ENCODE measurements at places on chromosomes 12 and 14.

- no peak for DNase-seq
Measured at GRCh38 chr12:86331457-86331856, 75.3 kb upstream of the MGAT4C start.

DNA sequence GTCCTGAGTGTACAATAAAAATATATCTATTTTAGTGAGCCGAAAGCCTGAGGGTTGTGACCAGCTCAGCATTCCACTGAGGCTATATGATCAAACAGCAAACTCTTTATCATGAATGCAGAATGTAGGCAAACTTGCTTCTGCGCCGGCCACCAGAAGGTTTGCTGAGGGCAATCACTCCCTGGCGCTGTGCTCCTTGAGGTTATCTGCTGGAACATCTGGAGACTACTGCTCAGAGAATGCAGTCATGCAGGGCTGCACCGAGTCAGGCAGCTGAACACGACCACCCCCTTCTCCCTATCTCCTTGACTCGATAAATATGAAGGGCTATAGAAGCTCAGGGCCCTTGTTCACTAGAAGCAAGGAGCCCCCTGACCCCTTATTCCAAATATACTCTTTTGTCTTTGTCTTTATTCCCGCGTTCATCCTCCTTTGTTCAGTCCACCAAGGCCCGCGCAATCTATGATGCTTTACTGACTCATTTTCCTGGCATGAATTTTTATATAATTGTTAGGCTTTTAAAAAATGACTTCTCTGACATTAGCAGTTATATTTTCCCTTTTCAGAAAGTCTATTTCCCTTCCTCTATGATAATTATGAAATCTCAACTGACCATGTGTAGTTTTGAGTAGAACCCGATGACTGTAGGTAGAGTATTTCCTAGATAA, 1089.3 kb downstream of the SLC16A7 start:
- no peak for DNase-seq

DNA sequence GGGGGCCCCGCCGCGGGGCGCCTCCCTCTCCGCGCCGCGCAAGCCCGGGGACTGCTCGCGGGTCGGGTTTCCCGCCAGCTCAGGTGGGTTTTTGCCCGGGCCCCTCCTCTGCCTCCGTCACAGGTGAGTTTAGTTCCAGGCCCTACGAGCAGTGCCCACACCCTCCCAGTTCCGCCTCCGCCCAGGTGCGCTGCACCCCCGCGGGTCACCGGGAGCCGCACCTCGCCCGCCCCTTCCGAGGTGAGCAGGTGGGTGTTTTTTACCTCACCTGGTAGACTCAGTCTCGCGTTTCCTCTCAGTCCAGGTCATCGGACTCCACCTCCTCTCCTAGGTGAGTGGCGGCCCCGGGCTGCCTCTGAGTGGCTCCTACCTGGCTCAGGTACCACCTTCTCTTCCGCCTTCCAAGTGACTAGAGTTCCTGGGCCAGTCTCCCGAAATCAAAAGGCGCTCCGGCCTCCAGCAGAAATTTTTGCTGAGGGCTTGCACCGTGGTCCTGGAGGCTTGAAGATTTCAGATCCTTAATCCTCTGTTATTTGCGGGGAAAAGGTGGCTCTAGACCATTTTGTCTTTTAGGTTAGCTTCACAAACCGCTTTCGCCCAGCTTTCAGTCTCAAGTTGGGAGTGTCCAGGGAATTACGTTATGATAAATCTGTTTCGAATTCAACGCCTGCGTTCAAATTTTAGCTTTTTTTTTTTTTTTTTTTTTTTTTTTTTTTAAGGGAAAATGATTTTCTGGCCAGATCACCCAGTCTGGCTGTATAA, at the start of gene TMEM30B:
Gene TMEM30B, minus strand, starts transcription at position 153 of the 762 bp plus-strand sequence. CDS start 191 bp downstream, outside the sequence.
- no peak for DNase-seq

- DNase-seq = no peak
Measured at GRCh38 chr14:57833323-57833722, 32.6 kb downstream of the SLC35F4 start.

DNA sequence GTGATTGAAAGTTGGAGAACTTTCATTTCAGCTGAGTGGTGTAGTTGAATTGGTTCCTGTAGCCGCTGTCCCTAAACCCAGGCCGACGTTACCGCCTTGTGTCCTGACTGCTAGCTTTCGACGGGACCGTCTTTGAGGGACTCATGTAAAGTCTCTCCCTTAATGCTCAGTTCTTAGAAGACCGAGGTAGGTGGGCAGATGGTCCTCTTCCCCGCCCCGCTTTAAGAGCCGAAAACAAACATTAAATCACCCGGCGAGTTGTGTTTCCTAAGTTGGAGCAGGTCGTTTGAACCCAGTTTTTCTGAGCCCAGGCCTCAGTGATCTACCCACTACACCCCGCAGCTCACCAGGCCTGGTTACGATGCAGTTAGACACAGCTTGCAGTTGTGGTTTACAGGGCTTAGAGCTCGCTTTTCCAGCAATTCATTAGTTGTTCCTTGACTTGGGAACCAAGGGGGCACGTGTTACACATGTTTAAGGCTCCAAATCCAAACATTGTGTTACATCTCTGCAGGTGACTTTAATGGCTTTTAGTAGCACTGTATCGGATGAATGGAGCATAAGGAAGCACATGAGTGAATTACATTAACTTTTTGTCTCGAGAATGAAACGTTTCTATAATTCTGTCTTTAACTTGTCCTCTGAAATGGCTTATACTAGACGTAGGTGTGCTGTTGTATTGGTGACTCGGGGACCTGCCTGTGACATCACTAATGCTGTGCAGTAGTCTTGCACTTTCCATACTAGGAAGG, 790 bp downstream of the NEDD1 start:
- DNase-seq = no peak

- DNase-seq = no peak
Measured at GRCh38 chr12:24906141-24906540, 42.8 kb downstream of the BCAT1 start.

GRCh38 chr12:25311506-25311905, 60.8 kb upstream of the KRAS start:
- no peak for DNase-seq

DNA sequence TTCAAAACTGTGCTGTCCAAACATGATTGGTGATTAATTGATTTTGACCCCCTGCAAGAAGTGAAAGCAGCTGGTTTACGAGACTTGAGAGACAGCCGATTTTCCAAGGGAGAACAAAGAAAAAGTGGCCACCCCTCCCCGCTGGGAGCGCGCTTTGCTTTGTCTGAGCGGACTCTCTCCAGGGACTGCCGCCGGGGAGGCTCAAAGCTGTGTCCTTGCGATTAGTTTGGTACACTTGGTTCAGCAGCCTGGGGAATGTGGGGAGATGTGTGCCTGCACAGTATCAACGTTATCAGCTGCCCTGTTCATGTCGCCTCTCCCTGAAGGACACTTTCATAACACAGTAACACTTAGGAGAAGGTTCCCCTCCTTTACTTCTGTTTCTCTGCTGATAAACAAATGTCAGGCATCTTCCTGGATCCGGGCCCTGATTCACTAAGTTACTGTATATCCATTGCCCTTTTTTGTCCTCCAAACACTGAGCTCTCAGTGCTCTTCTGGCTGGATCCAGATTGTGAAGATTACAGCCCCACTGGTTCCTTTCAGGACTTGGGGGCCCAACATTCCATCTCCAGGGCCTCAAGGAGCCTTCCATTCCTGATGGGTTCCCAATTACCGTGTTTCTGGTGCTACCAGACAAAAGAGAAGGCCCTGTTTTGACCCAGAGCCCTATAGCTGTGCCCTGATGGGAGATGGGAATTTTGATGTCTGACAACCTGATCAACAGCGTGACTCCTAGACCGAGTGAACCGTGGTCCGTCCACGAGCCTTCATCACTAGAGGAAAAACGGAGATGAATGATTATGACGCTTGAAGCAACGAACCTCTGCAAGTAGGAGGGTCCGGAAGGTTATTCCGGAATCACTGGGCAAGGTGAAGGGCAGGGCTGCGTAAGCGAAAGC, 31.7 kb upstream of the TUBA1C start:
- DNase-seq = peak; percentile 86

All from osteocyte (in vitro differentiated cells).